ENCODE measurements at places on chromosomes 3 and 15.

DNA sequence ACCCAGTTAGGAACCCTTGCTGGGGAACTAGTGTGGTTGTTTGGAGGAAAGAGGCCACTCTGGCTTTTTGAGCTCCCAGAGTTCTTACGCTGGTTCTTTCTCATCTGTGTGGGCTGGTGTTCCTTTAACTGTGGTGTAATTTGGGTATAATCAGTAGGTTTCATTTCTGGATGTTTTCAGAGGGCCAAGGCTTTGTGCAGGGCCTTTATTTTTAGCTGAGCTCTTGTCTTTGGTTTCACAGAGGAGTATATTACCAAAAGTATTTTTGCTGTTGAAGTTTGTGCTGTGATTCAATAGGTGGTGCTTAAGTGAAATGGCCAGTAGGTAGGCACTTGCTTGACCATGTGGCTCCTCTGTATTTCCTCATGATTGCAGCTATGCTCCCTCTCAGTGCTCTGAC lies 357.9 kb downstream of the KCNH8 start:
- DNase-seq: no peak

DNA sequence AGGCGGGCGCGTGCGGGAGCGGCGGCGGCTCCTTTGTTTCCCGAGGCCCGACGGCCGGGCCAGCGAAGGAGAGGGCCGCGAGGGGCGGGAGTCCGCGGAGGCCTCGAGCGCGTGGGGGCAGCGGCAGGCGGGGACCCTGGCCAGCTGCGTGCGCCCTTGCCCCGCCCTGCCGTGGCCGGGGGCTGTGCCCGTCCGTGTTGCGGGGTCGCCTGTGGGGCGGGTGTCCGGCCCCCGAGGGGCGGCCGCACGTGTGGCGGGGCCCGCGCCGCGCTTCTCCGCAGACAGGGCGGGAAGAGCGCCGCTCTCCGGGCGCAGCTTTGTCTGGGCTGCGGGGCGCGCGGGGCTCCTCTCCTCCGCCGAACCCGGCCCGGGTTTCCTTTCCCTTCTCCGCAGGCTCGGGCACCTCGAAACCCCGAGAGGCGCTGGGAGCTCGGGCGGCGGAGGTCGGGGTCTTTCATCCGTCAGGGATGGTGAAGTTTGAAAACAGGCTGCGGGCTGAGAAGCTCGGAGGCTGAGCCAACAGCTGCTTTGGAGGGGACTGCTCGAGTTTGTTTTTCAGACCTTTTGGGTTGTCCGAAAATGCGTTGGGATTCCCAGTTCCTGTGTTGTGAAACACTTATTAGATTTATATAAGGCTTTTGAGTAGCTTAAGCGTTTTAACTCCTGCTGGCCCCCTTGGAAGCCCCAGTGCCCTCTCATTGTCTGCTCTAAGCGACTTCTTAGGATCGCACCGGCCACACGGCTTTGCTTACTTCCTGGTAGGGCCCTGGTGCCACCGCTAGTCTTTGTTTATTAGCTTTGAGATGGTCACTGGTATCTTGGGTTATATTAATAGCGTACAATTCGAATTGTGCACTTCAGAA lies 817 bp downstream of the USP3 start:
- peak; percentile 82 for DNase-seq

DNA sequence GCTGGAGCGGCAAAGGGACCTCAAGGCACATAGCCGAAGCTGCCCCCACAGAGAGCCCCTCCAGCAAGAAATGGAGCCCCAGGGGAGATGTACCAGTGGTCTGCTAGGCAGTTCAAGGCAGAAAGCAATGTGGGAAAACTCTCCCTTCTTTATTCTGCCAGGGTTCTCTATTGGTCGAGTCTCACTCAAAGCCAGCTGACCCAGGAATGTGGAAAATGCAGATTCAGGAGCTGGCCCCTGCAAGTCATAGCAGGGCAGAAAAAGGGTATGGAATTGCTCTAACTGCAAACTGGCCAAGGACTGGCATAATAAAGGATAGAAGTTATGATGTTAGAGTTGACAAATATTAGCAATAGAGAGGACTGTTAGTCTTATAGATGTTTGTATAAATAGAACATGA lies 4.0 kb upstream of the TOPAZ1 start:
- no peak for DNase-seq

DNA sequence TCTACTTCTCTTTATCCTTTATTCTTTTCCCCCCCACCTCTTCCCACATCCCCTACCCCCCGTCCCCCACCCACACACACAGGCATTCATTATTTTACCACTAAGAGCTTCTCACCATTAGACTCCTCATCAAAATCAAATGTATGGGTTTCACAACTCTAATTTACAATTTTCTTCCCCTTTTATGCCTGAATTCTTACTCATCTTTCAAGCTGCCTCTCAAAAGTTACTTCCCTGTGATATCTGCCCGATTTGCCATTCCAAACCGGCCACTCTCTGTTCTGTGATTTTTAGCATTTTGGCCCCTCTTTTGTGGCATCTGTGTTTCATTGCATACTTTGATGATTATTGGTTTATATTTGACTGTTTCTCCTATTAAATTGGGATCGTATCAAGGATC lies 42.2 kb downstream of the SLC9A9 start:
- no peak for DNase-seq

Measured in NB4 (cell line).